ENCODE measurements at places on chromosomes 4 and X.

DNA sequence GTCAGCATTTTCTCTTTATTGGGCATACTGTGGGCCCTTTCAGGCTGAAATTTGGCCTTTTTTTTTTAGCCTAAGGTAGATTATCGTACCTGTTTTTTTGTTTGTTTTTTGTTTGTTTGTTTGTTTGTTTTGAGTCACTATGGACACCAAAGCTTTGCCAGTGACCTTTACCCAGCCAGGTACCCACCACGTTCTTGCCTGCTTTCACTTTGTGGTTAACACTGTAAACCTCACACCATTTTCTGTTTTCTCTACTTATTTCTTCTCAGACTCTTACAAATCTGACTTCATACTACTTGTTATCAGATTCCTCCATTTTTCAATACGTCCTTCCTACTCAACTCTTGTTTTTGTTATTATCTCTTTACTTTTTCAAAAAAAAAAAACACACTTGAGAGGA lies 81.5 kb downstream of the ZNF674 start:
- no peak for DNase-seq

DNA sequence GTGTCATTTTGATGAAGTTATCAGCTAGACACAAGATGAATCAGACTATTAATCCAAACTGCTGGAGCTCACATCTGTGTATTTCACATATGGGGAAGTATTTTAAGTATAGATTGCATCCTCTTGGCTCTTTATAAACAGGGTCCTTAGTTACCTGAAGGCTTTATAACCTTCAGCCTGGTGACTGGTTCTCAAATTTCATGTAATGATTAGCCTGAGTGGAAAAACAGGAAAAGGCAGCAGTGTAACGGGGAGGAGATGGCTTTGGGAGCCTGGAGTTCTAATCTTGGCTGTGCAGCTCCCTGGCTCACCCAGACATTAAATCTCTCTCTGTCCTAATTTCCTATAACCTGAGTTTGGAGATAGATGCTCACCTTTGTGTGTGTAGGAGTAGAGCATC lies 103.8 kb upstream of the HPF1 start:
- DNase-seq: no peak

- DNase-seq: no peak
These were observed 189.4 kb downstream of the MAB21L2 start for GRCh38 chr4:150771382-150771781.

DNA sequence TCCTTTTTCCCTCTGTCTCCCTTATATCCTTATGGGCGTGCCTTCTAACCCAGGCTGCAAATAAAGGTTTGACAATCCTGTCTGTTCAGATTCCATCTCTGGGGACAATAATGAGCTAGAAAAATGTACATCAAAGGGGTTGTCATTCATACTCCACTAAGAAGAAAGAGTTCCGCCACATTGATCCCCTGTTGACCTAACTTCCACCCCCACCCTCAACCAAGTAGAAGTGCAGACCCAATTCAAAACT lies 541 bp upstream of the GABRA3 start:
- DNase-seq: peak; percentile 57

- DNase-seq: no peak
These were observed 1.7 kb upstream of the PPP2R2C start for GRCh38 chr4:6474053-6474568.

- no peak for DNase-seq
These were observed 69.2 kb downstream of the SYNPO2 start for GRCh38 chr4:118957722-118958445.

DNA sequence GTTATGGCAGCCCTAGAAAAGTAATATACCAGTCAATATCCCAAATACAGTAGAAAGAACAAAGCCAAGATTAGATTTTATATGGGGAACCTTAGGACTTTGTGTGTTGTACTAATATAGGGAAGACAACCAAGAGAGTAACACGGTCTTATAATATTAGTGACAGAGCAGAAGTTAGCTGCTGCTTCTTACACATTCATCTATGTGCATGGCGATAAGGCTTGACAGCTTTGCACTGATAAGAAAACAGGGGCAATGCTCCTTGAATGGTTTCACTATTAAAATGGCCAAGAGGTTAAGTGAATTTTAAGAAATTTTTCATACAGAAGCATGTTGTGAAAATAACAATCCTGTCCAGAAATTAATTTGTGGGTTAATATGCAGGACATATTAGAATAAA lies 521.6 kb downstream of the CCSER1 start:
- no peak for DNase-seq

GRCh38 chr4:32560306-32560705 lies 1840.1 kb downstream of the PCDH7 start:
- no peak for DNase-seq

DNA sequence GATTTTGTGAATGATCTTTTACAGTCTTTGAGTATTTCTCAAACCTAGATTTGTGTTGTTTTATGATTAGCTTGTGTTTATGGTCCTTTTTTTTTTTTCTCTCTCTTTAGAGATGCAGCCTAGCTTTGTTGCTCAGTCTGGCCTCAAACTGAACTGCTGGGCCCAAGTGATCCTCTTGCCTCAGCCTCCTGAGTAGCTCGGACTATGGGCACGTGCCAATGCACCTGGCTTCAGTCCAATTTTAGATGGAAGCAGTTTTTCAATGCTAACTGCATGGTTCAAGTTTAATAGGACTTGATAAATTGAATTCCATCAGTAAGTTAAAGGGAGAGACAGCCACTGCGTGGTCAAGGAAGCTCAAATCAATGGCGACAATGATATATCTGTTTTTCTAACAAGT lies 3.8 kb upstream of the FGG start:
- DNase-seq: no peak

- no peak for DNase-seq
These were observed 41.9 kb downstream of the CNOT6L start for GRCh38 chr4:77777135-77777807.

DNA sequence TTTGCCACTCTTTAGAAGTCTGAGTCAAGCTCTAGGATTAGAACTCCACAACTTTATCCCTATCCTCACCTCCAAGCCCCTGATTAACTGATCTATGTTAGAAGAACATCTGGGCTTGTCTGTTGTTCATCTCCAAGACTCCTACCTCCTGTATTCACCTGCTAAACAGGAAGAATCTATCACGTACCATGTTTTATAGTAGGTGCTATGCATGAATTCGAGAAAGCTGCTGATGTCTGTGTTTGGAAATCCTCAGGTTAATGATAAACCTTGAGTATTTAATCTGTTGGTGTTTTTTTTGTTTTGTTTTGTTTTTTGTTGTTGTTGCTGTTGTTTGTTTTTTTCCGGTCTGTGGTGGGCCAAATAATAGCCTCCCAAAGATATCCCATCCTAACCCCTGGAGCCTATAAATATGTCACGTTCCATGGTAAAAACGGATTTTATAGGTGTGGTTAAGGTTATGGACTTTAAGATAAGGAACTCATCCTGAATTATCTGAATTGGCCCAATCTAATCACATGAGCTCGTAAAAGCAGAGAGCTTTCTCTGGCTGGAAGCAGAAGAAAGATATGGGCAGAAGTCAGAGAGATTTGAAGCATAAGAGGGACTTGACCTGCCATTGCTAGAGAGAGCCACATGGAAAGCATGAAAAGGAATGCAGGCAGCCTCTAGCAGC lies 101.2 kb upstream of the DUSP21 start:
- peak; percentile 40 for DNase-seq

DNA sequence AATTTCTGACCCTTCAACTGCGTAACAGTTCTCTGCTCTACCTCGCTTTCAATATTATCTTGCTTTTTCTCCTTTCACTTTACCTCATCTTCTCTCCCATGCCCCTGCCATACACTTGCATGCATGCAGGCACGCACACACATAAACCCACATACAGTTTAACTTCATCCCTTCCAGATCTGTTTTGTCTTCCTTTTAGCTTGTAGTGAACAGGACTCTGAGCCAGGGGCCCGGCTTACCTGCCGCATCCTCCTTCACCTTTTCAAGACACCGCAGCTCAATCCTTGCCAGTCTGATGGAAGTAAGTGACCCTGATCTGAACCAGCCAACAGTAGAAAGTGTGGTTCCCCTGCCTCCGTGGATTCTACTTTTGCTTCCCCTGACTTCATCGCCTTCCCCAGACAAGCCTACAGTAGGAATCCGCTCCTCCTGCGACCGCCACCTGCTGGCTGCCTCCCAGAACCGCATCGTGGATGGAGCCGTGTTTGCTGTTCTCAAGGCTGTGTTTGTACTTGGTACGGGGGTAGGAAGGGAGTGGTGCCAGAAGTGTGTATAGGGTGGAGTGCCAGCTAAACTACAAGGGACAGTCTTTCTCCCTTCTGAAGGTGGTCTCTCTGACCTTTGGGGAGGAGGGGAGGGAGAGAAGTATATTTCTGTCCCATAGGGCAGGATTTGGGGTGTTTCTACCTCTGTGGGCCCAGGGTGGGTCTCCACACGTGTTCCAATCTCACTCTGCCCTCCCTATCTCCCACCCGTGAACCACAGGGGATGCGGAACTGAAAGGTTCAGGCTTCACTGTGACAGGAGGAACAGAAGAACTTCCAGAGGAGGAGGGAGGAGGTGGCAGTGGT lies 10.7 kb downstream of the MED12 start:
- peak; percentile 52 for DNase-seq

DNA sequence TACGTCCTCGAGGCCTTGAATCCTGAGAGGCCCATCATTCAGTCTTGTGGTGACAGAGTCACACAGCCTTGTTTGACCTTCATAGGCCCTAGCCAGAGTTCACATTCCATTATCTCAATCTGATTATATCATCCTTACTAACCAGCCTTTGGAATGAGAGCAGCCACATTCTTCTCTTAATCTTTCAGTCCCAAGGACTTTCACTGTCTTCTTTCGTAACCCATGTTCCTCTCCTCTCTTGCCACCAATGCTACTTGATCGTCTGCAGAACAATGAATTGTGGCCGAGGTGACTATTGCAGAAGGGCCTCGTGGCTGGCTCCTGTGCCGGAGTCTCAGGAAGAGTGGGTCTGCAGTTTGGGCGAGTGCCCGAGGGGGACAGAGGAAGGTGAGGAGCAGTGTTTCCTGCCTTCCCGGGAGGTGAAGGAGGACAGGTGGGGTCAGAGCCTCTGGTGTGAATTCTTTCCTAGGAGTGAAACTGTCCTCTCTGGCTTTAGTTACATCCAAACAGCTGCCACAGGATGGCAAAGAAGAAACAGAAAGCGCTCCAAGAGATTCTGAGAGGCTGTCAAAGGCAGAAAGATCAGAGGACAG lies 94.6 kb downstream of the LIMCH1 start:
- no peak for DNase-seq

DNA sequence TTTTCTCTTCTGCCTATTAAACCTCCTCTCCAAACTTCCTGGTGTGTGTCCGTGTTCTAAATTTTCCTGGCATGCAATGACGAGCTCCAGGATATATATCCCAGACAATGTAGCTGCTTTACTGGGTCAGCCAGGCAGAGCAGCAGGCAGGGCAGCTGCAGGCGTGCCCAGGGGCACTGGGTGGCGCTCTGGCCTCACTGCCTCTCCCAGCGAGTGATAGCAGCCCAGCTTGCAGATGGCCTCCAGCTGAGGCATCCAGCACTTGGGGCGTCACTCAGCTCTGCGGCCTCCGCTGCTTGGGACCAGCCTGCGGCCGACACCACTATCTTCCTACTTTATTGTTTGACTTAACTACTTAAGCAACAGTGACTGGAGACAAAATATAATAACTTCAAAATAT lies 23.0 kb upstream of the UBA6 start:
- DNase-seq: no peak

DNA sequence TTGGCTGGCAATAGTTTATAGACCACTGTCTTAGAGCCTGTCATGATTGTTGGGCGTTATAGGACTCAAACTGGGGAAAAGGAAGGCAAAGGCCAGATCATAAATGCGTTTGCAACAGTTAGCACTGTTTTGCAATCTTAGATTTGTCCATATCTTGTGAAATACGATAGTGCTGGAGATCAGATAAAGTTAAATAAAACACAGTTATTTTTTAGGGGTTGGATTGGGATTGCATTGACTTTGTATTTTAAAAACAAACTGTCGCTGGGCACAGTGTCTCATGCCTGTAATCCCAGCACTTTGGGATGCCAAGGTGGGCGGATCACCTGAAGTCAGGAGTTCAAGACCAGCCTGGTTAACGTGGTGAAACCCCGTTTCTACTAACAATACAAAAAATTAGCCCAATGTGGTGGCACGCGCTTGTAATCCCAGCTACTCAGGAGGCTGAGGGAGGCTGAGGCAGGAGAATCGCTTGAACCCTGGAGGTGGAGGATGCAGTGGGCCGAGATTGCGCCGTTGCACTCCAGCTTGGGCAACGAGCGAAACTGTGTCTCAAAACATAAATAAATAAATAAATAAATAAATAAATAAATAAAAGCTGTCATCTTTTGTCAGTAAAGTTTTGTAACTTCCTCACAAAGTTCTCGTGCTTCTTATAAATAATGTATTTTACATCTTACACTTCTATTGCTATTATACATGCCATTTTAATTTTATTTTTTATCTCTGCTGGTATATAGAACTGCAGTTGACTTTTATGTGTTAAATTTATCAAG lies 117.2 kb downstream of the KDM6A start:
- DNase-seq: no peak

DNA sequence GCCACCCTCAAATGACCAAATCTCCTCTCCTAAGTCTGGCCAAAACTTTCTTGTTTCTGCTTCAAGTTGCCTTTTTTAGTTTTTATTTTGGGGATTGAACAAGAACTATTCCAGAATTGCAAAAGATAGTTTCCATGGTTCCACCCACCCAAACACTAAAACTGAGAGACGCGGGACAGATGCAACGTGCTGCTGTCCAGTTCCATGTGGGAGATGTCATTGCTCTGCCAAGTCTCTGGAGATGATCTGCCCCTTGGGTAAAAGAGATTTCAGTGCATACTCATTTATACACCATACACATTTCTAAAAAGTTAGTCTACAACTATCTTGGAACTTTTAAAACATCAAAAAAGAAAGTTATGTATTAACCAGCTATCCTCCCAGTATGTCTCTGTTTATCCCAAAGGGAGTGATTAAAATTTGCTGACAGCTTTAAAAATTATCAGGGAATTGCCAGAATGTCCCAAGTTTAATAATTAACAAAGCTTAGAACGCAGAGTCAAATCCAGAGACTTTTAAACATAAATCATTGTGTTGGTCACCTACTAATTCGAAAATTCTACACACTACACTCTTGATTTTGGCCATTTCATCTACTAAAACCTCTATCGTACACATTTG lies 3.2 kb downstream of the MAOB start:
- no peak for DNase-seq

DNA sequence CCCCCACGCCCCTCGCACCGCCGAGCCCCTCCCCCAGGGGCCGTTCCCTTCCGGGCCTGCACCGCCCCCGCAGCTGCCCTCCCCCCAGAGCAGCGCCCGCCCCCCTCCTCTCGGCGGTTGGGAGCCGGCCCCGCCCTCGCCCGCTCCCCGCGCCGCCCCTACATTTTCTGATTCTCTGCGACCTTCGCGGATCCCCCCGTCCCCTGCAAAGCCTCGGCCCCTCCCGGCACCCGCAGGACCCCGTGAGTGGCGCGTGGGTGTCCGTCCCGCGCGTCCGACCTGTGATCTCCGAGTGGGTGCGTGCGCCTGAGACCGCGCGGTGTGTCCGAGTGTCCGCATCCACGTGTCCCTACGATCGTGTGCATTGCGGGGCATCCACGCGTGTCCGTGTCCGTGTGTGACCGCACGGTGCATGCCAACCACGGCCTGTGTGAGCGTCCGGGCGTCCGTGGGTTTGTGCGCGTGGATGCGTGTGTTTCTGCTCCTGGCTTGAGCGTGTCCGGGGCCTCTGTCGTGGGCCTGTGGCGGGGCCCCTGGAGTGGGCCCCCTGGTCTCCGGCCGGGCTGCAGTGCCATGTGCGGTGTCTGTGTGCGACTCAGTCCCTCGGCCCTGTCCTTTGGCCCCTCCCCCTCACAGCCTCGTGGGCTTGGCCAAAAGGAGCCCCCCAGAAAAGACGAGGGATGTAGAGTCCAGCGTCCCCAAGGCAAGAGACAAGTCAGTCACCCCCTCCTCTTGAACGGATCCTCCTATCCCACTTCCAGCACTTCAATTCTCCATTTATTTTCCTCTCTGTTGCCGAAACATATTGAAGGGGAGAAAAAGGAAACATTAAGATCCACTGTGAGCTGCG lies 8.8 kb upstream of the NKX1-1 start:
- DNase-seq: no peak

Data from Caco-2 (cell line).